ENCODE measurements at places on chromosomes 5 and 9.

- DNase-seq = no peak
Observed at GRCh38 chr5:151699071-151699901, 12.6 kb upstream of the SPARC start.

DNA sequence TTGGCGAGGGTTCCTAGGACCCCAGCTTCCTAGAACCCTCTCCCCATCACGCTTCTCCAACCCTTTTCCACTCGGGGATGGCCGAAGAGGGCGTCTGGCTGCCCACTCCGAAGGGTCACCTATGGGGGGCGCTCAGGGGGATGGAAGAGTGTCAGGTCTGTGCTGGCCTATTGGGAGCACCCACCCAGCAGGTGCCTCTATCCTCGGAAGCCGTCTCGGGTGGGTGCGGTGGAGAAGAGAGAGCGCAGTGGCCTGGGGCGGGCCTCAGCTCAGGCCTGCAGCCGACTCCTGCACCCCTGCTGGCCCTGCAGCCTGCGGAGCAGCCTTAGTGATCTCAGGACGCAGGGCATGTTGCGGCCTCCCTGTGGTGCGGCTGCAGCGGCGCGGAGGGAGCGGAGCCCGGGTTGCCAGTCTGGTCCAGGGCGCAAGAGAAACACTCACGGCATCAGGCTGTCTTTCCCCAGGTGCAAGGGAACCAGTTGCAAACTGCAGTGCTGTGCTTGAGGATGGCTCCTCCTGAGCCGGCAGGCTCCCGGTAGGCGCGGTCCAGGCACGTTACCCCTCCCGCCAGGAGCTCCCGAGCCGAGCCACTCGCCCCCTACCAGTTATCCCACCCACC lies 1.5 kb upstream of the IRX2 start:
- no peak for DNase-seq

DNA sequence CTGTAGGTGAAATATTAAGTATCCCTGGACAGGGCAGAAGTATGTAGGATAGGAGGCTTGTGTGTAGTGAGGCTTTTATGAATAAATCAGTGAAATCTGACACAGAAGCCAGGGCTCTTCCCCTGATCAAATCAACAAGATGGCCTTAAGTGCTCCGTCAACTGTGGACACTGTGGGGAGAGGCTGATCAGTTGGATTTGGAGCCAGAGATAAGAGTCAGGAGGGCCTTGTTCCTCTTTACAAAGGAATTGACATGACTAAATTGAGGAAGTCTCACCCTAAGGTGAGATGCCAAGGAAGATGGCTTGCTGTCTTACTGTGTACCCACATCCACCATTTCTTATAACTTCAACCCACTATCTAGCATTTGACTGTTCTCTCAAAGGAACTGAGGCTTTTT lies 91.6 kb upstream of the PRRC1 start:
- no peak for DNase-seq

- DNase-seq = no peak
Observed at GRCh38 chr5:128826275-128826674, 139.0 kb upstream of the SLC27A6 start.

DNA sequence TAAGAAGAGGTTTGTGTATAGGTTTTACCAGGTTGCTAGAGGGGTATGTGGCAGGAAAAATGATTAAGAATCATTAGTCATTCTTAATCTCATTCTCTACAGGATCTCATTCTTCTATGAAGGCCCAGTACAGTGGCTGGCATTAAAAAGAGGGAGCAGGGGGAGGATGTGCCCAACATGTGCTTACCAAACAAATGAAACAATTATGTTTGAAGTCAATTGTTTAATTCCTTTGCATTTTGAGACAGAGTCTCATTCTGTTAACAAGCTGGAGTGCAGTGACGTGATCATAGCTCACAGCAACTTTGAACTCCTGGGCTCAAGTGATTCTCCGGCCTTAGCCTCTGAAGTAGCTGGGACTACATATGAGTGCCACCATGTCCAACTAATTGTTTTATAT lies 23.0 kb downstream of the FNIP1 start:
- no peak for DNase-seq

- DNase-seq = no peak
Observed at GRCh38 chr9:128251732-128252100, 24.1 kb downstream of the GOLGA2 start.

GRCh38 chr5:112379542-112380325 lies 39.3 kb downstream of the EPB41L4A start:
- DNase-seq = no peak

- DNase-seq = no peak
Observed at GRCh38 chr9:134600371-134600770, 41.2 kb upstream of the COL5A1 start.

DNA sequence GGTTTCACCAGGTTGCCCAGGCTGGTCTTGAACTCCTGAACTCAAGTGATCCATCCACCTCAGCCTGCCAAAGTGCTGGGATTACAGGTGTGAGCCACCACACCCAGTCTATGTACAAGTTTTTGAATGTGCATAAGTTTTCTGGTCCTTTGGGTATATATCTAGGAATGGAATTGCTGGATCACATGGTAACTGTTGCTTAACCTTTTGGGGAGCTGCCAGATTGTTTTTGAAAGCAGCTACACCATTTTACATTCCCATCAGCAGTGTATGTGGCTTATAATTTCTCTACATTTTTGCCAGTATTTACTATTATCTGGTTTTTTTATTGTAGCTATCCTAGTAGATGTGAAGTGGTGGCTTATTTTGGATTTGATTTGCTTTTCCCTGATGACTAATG lies 8.9 kb upstream of the LNPEP start:
- no peak for DNase-seq

All from activated CD4-positive, alpha-beta T cell treated with anti-CD3 and anti-CD28 coated beads for 48 hours (primary cell).